HCEC 1CT (cell line): ENCODE measurements at places on chromosomes 12 and 14.

DNA sequence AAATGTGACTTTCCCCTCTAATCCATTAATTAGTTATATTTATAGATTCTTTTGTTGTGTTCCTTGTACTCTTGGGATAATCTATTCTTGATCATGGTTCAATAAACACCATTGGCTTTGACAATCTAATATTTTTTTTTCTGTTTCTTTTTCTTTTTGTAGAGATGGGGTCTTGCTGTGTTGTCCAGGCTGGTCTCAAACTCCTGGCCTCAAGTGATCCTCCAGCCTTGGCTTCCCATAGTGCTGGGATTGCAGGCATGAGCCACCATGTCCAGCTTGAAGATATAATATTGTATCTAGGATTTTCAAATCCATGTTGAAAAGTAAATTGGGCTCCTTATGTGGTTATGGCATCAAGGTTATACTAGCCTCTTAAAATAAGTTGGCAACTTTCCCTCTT, 6.2 kb downstream of the DNAL1 start:
- DNase-seq = no peak

- no peak for DNase-seq
Measured at GRCh38 chr12:118463677-118464076, 87.3 kb downstream of the SUDS3 start.

DNA sequence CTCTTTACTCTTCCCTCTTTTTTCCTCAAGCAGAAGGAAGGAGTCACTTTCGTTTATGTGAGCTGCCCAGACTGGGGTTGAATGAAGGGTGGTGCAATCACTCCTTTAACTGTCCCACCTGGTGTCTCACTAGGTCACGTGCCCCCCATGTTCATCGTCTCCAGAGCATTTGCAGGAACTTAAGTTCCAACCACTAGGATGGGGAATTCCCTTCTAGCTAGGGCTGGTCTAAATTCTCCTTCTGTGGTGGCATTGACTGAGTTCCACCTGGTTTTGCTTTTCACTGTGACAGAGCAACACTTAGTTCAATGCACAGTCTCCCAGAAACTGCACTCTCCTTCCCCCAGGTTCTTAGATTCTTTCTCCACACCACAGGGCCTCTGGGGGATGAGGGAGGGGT, 9.5 kb downstream of the FANCM start:
- DNase-seq = no peak

- no peak for DNase-seq
Measured at GRCh38 chr12:116242740-116243139, 34.8 kb downstream of the MED13L start.

GRCh38 chr12:101490286-101490920, 15.3 kb downstream of the SPIC start:
- peak; percentile 9 for DNase-seq
